Globus pallidus (tissue), 1 donor: ENCODE measurements at places on chromosomes 4 and X.

DNA sequence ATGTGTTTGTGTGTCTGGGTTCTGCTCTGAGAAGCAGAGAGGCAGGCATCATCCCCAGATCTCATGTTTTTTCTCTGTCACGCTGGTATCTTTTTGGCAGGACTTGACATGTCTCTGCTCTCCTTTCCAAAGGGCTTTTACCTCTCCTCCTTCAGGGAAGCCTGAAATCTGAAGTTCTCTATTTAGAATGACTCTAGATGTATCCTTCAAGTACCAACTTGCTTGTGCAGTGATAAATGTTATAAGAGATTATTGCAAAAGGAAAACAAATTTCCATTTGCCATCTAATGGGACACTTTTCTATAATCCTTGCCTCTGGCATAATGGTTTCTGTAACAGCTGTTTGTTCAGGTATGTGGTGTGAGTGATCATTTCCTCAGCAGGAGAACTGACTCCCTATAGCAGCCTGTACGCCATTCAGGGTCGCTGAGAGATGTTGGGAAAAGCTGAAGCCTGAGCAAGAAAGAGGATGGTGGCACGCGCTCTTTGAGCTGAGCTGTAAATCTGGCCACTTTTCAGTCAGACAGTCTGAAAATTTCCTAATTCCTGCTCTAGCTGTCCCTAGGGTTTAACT is 72.5 kb downstream of the CNGA2 start:
- DNase-seq: no peak

DNA sequence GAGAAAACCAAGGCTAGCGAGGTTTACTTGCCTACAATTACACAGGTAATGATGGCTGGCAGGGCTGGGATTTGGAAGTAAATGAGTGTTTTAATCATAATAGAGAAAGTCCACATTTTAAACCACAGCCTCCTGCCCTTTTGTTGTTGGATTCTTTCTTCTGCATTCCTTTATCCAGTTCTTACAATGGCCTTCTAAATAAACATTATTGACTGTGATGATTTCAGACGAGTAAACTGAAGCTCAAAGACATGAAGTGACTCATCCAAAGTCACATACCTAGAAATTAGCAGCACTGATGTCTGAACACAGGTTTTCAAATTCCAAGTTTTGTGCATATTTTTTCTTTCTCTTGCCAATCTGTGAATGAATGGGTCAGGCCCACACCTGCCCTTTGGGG is 51.2 kb upstream of the C1QTNF7 start:
- no peak for DNase-seq

DNA sequence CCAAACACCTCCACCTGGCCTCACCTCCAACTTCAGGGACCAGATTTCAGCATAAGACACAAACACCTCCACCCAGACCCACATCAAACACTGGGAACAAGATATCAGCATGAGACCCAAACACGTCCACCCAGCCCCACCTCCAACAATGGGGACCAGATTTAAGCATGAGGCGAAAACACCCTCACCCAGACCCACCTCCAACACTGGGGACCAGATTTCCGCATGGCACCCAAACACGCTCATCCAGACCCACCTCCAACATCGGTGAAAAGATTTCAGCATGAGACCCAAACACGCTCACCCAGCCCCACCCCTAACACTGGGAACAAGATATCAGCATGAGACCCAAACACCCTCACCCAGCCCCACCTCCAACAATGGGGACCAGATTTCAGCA is 210.0 kb downstream of the ASMT start:
- DNase-seq: no peak

DNA sequence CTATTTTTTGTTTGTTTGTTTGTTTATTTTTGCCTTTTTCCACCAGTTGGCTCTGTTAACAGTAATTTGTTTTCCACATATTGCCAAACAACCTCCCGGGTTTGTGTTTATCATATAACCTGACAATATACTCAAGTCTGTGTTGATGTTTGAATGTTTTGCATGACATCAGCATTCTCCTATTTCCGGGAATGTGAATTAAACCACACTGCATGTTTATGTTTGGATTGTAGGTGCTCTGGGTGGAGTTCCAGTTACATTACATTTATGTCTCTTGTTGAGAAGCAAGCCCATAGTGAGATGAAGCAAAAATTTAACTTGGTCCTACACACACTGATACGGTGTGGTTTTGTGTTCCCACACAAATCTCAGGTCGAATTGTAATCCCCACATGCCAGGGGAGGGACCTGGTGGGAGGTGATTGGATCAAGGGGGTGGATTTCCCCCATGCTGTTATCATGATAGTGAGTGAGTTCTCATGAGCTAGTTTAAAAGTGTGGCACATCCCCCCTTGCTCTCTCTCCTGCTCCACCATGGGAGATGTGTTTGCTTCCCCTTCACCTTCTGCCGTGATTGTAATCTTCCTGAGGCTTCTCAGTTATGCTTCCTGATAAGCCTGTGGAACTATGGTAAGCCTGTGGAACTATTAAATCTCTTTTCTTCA is 54.4 kb upstream of the CLNK start:
- no peak for DNase-seq

DNA sequence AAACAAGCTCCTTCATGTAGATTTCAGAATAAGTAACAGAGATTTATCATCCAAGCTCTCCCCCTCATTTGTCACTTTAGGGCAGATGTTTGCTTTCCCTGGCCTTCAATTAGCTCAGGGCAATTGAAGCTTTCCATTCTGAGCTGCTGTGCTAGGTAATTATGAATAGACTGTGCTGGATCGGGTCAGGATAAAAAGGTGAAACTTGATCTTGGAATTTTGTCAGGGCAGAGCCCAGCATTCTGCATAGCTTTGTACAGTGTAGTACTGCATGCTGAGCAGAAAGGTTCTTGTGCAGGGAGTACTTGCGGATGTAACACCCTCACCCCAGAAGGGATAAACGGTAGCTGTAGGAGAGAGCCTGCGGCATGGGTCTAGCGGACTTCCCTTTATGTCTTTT is 64.0 kb upstream of the CLDN34 start:
- no peak for DNase-seq

DNA sequence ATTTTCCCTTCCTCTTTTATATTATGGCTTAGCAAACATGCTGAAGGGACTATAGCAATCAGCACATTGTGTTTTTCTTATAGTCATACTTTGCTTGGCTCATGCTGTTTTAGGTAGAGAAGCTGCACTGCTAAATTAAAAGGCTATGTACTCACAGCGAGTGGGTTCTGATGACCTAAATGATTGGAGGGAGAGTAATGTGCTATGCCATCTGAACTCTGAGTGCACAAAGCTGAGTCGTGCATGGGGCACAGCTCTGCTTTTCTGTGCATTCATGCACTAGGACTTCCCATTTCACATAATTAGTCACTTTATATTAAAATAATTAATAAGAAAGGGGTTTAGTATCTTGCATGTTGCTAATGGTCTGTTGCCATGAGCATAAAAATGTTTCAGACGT is 132.7 kb upstream of the ADGRL3 start:
- DNase-seq: no peak

- no peak for DNase-seq
Measured at GRCh38 chrX:3440981-3441380, 94.5 kb upstream of the MXRA5 start.

GRCh38 chr4:47798165-47798564 is 39.7 kb downstream of the CORIN start:
- DNase-seq: no peak

GRCh38 chr4:79516114-79516513 is 108.1 kb upstream of the GK2 start:
- DNase-seq: no peak

DNA sequence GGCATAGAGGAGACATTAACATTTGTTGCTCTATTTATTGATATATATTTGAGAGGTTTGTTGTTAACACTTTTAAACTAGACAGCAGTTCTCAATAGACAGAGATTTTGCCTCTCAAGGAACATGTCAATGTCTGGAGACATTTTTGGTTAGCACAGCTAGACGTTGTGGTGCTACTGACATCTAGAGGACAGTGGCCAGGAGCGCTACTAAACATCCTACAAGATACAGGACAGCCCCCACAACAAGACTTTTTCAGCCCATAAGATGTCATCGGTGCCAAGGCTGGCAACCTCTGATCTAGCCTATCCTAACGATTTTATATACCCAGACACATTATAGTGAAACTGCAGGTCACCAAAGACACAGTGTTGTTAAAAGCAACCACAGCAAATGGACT is 18.4 kb upstream of the CTSO start:
- DNase-seq: peak; percentile 45

DNA sequence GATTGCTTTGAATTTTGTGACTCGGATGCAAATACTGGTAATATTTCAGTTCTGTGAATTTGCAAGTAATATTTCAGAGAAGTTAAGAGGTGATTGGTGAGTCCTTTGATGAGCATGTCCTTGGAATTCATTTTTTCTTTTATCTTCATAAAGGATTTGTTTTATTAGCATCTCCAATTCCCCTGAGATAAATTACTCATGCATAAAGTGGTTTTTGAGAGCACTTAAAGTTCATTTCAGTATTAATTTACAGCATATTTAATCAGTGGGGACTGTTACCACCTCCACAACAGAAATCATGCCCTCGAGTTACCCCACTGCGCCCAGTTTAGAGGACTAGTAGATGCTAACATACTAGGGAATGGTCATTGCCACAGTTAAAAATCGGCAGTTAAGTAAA is 65.0 kb downstream of the ZFX start:
- no peak for DNase-seq

DNA sequence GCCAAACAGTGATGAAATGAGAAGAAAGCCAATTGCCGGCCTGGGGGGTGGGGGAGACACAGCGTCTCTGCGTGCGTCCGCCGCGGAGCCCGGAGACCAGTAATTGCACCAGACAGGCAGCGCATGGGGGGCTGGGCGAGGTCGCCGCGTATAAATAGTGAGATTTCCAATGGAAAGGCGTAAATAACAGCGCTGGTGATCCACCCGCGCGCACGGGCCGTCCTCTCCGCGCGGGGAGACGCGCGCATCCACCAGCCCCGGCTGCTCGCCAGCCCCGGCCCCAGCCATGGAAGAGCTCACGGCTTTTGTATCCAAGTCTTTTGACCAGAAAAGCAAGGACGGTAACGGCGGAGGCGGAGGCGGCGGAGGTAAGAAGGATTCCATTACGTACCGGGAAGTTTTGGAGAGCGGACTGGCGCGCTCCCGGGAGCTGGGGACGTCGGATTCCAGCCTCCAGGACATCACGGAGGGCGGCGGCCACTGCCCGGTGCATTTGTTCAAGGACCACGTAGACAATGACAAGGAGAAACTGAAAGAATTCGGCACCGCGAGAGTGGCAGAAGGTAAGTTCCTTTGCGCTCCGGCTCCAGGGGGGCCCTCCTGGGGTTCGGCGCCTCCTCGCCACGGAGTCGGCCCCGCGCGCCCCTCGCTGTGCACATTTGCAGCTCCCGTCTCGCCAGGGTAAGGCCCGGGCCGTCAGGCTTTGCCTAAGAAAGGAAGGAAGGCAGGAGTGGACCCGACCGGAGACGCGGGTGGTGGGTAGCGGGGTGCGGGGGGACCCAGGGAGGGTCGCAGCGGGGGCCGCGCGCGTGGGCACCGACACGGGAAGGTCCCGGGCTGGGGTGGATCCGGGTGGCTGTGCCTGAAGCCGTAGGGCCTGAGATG is at the start of gene SHOX:
Gene SHOX, plus strand, starts transcription at position 180 of the 885 bp plus-strand sequence. Its CDS starts 107 bp downstream, at position 287.
- DNase-seq: no peak

DNA sequence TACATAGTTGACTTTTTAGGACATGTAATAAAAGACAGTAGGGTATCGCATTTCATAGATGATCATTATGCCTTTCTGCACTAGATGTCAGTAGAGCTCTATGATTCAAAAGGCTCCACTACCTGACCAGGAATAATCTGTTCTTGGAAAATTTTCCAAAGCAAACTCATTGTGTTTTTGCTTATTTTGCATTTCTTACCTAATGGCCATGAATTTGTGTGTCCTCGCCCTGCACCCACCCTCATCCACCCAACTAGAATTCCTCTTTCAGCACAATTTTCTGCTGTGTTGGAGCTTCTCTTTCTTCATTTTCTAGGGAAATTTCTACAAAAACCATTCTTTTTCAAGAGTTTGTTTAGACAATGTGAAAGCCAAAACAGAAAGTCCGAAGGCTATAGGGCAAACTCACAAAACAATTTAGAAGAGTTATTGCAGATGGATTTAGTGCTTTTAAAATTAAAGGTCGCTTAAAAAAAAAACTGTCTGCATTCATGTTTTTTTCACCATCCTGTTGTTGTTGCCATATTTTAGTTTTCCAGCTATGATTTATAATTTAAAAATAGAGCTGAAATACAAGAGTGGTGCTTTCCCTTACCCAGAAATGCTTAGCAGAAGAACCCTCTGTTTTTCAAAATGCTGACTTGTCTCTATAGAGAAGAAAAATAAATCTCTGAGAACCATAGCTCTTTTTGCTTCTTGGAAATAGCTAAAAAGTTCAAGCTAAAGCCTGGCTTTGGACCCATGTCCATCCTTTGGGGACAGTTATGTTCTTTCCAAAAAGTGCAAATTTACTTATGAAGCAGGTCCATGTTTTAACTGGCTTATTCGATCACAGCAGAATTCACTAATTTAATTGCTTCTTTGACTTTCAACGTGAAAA is 183.7 kb downstream of the SPATA18 start:
- peak; percentile 17 for DNase-seq

GRCh38 chr4:97924341-97924958 is 218.8 kb downstream of the STPG2 start:
- DNase-seq: no peak

DNA sequence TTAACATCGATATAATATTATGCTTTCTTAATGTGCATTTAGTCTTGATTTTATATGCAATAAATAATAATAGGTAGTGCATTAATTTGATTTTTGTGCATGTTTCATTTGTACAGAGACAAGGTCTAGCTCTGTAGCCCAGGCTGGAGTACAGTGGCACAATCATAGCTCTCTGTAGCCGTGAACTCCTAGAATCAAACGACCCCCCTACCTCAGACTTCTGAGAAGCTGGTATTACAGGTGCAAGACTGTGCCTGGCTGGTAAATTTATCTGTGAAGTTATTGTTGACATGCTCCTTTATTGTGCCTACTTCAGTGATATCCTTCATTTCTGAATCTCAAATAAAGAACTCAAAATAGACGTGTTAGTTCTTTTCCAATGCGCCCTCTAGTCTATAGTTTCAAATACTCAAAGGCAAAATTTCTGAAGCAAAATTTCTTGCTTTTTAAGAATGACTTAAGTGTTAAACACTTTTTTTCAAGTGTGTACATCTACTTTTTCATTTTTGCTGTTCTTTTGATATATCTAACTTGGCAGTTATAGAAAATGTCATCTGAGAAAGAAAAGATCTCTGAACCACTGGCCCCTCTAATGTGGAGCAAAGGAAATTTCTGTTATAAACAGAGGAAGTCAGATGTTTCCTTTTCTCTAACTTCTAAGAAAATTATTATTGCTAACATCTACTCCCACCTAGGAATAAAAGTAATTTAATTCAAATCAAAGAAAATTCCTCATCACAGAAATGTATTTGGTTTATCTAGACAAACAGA is 28.3 kb upstream of the GUCY1A1 start:
- DNase-seq: no peak

- no peak for DNase-seq
Measured at GRCh38 chr4:33116871-33117270, 2396.7 kb downstream of the PCDH7 start.

DNA sequence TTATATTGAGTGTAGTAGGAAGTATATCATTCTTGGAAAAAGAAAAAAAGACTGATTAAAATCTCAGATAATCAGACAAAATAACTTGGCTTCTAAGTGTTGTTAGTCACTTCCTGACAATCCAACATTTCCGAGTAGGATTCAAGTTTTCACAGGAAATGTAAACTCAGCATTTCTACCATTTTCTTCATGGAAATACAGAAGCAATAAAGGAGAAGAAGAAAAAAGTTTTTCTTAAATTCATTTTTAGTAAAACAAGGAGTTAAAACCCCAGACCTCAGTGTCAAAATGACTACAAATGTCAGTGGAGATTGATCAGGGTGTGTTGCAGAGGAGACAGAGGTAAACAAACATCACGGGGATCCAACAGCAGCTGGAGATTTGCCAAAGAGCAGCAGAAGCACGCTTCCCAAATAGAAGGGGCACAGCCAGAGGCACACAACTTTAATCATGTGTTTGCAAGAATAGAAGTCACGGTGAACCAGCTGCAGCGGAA is 129.3 kb upstream of the FAM9B start:
- DNase-seq: no peak
